ENCODE measurements at places on chromosomes 7 and 10.

- DNase-seq, result no peak
Observed at GRCh38 chr10:122224159-122224558, 46.9 kb upstream of the BTBD16 start.

GRCh38 chr7:118169146-118169545, 14.8 kb upstream of the LSM8 start:
- DNase-seq, result no peak

GRCh38 chr7:2688409-2689342, 674 bp downstream of the AMZ1 start:
- DNase-seq, result no peak

- DNase-seq, result no peak
Observed at GRCh38 chr10:32308027-32308603, 38.8 kb downstream of the EPC1 start.

DNA sequence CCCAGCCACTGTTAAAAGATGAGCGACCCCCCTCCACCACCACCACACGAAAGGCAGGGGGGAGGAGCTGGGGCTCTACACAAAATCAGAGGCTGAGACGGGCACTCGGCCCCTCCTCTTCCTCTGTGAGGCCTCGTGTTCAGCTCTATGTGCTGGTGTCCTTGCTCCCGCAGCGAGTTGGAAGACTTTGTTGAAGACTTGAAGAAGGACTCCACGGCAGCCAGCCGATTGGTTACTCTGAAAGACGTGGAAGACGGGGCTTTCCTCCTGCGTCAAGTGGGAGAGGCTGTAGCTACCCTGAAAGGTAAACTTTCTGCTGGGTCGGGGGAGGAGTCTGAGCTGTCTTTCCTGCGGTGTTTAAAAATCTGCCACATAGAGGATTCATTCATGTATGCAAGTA, 203.7 kb downstream of the ARHGAP21 start:
- DNase-seq, result no peak

- no peak for DNase-seq
Observed at GRCh38 chr10:7436490-7437100, 25.8 kb upstream of the SFMBT2 start.

GRCh38 chr10:33893506-33893905, 559.0 kb upstream of the NRP1 start:
- no peak for DNase-seq

GRCh38 chr10:102411341-102412255, 7.0 kb downstream of the PSD start:
- DNase-seq, result no peak

- peak; percentile 45 for DNase-seq
Observed at GRCh38 chr7:112510001-112510742, 29.4 kb downstream of the LSMEM1 start.

GRCh38 chr7:129454249-129454551, 20.0 kb downstream of the STRIP2 start:
- no peak for DNase-seq

- no peak for DNase-seq
Observed at GRCh38 chr10:101089520-101090299, 27.9 kb downstream of the KAZALD1 start.

- peak; percentile 85 for DNase-seq
Observed at GRCh38 chr7:134669845-134670373, 23.3 kb downstream of the BPGM start.

- DNase-seq, result no peak
Observed at GRCh38 chr10:91980319-91980718, 56.7 kb downstream of the BTAF1 start.

GRCh38 chr7:122225874-122226273, 78.7 kb downstream of the FEZF1 start:
- no peak for DNase-seq

DNA sequence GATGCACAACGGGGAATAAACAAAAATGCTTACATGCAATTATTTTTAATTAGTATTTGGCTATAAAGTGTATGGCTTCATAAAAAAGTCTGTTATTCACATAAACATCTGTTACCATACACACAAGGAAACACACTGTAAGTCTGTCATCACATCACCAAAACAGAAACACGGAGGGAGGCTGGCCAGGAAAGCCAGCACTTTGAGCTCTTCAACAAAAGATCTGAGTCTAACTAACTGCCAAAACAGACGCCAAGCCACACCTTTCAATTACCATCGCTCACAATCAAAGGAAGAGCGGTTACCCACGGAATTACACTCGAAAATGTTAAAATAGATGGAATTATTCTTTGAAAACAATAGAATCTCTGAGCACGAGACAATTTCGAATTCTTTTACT, 49.2 kb upstream of the MGMT start:
- DNase-seq, result no peak

GRCh38 chr7:158541346-158542010, 46.1 kb downstream of the PTPRN2 start:
- no peak for DNase-seq

- DNase-seq, result no peak
Observed at GRCh38 chr7:37112876-37113275, 335.8 kb downstream of the ELMO1 start.

DNA sequence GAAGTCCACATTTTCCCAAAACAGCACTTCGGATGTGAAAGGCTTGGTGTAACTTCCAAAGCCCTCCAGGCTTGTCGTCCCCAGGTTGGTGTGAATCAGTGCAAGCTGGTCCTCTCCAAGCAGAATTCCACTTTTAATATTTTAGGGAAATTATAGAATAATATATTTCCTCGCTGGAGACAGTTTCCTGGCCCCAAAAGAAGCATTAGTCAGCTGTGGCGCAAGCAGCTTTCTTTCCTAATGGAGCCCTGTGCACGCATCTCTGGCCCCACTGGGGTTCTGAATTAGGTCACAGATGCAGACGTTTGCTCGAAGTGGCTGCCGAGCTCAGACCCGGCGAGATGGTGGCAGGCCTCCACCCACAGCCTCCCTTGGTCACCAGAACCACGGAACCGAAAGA, 33.3 kb upstream of the MNX1 start:
- no peak for DNase-seq

DNA sequence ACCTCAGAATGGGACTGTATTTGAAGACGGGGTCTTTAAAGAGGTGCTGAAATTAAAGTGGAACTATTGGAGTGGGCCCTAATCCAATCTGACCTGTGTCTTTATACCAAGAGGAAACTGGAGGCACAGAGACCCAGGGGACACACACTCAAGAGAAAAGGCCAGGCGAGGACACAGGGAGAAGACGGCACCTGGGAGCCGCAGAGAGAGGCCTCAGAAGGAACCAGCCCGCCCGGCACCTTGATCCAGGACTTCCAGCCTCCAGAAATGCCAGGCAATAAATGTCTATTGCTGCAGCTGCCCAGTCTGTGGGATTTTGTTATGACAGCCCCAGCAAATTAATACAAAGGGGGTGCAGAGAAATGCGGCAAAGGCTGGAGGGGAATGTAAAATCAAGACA, 10.5 kb downstream of the CARD11 start:
- no peak for DNase-seq

GRCh38 chr7:16774294-16774693, 20.7 kb downstream of the TSPAN13 start:
- no peak for DNase-seq

- no peak for DNase-seq
Observed at GRCh38 chr10:681670-682318, 7.7 kb downstream of the DIP2C start.

GRCh38 chr7:36644625-36645422, 79.5 kb downstream of the AOAH start:
- no peak for DNase-seq

DNA sequence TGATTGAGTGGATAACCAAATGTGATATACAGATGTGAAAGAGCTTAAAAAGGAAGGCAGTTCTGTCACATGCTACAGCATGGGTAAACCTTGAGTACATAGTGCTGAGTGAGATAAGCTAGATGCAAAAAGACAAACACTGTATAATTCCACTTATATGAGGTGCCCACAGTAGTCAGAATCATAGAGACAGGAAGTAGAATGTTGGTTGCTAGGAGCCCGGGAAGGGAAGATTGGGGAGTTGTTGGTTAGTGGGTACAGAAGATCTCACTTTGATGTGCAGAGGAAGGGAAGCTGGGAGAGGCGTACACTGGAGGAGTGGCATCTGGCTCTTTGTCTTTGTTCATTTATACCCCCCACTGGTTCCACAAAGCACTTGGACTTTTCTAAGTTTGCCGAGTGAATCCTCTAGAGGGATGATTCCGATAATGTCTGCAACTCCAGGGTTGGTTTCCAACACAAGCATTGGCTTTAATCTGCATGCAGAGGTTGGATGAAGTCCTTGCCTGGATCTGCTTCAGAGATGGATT, 39.5 kb downstream of the TSPAN14 start:
- DNase-seq, result no peak

DNA sequence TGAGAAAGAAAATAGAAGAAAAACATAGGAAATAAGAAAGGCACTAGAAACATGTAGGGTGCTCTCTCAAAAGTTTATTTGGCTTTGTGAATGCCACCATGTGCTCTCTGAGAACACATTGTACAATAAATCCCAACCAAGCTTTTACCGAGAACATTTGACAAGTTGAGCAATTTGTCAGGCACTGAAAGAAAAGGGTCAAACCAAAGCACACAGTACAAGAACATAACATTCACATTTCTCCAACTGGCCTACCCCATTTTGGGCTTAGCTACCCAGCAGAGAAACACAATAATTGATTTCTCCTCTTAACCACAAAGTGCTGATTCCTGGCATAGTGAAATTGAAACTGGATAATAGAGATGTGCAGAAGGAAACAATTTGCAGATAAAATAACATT, 69.2 kb upstream of the SLC39A12 start:
- no peak for DNase-seq

- no peak for DNase-seq
Observed at GRCh38 chr7:96016056-96016586, 243.8 kb downstream of the DYNC1I1 start.
